Effector CD4-positive, alpha-beta T cell (primary cell): ENCODE measurements at places on chromosomes 7 and 10.

- no peak for DNase-seq
Measured at GRCh38 chr10:88999625-89000024, 9.0 kb downstream of the FAS start.

GRCh38 chr7:5598769-5599371, 175.2 kb upstream of the TNRC18 start:
- no peak for DNase-seq

DNA sequence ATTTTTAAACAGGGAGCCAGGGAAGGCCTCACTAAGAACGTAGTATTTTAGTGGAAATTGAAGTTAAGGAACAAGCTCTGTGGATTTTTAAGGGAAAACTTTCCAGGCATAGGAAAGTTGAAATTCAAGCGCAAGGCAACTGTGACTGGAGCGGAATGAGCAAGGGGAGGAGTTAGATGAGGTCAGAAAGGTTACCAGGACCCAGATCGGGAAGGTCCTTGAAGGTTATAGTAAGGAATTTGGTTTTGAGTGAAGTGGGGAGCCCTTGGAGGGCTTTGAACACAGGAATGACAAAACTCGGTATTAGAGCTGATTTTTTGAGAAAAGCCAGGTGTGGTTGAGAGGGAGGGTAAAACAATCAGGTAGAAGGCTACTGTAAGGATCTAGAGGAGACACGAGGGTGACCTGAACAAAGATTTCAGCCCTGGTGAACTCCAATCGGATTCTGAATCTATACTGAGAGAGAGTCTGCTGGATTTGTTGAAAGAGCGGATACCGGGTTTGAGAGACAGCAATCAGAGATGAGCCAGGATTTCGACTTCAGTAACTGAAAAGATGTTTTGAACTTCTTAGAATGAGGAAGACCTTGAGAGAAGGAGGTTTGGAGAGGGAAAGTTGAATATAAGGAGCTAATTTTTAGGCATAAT, 1013.9 kb downstream of the NRG3 start:
- DNase-seq, result no peak

DNA sequence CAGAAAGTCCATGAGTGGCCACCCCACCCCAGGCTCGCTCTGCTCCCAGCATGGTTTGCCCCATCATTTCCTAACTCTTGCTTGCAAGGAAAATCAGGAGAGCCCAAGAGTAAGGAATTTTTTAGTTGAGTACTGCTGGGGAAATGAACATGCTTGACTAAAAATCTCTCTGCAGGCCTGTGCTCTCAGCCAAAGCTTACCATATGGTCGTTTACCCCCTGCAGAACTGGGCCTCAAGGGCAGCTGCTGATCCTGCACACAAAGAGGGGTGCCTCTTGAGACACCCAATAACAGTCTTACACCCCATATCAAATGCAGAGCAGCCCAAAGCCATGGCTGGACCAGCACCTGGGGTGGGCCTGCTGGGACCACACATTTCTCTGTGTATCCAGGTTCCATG, 183.2 kb downstream of the CXCL12 start:
- no peak for DNase-seq

GRCh38 chr7:125592331-125592730, 662.7 kb upstream of the POT1 start:
- DNase-seq, result no peak

- no peak for DNase-seq
Measured at GRCh38 chr7:83850941-83851340, 202.0 kb upstream of the SEMA3E start.

- no peak for DNase-seq
Measured at GRCh38 chr10:112663234-112664125, 216.5 kb downstream of the VTI1A start.

DNA sequence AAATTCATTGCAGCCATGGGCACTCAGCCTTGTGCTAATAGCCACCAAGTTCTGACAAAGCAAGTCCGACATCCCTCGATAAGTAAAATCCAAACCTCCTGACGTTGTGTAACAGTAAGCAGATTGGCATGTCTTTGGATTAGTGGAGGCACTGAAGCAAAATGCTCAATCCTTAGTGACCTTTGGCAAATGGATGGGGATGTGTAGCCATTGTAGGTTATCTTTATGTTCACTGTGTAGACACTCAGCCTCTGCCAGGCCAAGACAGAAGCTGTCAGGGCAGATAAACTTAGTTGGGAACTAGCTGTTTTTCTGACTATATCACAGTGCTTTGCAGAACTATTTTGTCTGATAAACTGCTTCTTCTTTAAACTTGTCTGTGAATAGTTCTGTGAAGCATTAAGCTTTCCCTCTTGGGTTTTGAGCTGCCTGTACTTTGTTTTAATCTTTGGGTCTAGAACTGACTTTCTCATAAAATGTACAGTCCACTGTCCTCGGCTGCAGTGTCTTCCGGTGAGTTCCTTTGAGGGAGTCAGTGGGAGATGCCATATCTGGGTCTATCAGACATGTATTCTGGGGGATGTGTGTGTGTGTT, 220.8 kb downstream of the LRMDA start:
- DNase-seq, result no peak

- no peak for DNase-seq
Measured at GRCh38 chr10:15228426-15228825, 59.9 kb upstream of the NMT2 start.

DNA sequence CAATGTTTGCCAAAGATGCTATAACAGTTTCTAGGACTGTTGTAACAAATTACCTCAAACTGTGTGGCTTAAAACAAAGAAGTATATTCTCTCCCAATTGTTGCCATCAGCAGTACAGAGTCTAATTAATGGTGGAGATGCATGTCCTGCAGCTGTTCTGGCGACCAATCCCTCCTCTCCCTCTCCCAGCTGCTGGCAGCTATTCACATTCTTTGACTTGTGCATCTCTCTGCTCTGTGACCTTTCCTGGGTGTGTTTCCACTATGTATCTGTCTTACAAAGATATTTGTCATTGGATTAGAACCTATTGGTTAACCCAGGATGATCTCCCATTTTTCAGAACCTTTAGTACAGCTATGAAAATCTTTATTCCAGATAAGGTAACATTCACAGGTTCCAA, 561.7 kb upstream of the POM121L12 start:
- DNase-seq, result no peak

GRCh38 chr10:50993771-50994251, 80.5 kb upstream of the PRKG1 start:
- DNase-seq, result no peak

GRCh38 chr10:14822879-14823755, 14.7 kb downstream of the CDNF start:
- peak; percentile 12 for DNase-seq

DNA sequence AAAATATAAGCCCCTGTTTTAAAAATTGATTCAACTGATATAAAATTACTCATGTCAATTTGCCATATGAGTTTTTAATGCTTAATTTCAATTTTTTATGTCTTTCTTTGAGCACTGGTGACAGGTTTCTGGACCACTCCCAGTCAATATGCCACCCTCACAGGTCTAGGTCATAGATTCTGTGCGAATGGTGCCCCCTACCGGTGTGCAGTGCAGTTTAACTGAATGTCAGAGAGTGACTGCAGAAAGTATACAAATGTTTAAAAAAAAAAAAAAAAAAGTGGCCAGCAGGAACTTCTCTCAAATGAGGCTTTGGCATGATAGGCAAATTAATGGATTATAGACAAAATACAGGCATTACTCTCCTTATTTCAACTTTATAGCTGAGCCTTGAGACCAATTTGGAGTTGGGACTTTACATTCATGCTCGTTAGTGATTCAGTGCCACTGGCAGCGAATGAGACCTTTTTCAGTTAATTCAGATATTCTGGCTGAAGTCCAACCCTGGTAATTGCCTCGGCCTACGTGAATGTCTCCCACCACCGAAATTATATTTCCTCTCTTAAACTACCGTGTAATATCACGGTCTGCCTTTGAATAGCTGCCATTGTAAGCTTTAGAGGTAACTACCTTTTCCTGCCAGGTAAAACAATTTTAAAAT, 427.6 kb downstream of the PHTF2 start:
- no peak for DNase-seq

DNA sequence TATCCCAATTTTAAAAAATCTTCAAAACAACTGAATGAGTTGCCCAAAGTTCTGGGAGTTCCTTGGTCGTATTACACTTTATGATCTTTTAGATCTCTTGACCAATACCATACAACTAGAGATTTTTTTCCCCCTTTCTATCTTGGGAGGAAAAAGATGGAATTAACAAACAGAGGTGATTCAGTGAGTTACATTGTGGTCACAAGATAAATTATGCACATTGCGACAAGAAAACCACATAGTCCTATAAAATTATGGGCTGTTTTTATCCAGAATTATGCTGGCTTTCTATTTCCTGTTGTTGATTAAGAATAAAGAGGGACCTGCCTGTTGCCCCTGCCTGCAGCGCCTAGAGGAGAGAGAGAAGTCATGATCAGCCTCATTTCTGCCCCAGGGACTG, 8.2 kb upstream of the SGPL1 start:
- no peak for DNase-seq

DNA sequence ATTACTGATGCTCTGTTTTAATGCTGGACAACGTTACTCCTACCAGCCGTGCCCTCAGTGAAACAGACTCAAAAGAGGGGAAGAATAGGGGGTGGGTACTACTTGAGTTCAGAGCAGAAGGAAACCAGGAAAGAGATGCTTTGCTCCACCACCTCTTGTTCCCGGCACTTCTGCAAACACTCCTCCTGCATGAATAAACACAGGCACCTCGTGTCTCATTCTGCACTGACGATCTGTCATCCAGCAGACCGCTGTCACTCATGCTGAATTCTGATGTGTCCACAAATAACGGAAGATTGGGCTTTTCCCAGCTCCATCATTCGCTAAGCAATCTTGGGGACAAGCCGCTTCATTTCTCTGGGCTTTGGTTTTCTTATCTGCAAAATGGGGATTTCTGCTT, 26.7 kb downstream of the YWHAG start:
- DNase-seq, result no peak
